Gastrocnemius medialis (tissue), 4 donors: ENCODE measurements at places on chromosomes 5 and 9.

- DNase-seq, result no peak
These were observed 120.5 kb downstream of the FBXL7 start for GRCh38 chr5:15620501-15620900.

GRCh38 chr5:634191-634590, 22.1 kb downstream of the CEP72 start:
- no peak for DNase-seq

DNA sequence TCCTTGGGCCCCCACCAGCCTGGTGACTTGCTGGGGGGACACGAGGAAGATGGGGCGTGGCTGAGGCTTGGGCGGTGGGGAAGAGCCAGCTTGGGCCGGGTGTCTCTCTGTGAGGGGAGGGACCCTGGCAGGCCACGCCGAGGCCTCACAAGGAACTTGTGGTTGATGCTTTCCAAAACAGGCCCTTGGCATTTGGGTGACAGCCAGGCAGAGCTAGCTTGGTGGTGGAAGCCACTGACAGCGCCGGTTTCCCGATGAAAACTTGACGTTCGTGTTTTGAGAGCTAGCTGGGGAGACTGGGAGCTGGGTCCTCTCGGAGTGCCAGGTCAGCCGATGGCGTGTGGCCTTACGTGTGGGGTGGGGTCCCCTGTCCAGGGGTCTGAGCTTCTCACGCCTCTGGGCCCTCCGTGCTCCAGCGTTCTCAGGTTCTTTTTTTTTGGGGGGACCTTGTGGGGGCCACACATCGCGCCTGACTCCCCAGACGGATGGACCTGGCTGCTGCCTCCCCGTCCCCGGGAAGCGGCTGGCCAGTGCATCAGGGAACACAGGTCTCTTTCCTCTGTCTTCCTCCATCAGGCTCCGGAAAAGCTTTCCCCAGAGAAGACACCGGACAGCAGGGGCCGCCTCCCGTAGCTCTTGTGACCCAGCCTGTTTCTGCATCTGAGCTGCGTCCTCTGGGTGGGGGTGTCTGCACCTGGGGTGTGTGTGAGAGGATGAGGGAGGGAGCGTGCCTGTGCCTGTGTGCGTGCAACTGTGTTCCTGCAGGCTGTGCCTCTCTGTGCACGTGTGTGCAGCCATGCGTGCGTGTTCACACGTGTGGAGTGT, 129.3 kb upstream of the LPCAT1 start:
- DNase-seq, result no peak

DNA sequence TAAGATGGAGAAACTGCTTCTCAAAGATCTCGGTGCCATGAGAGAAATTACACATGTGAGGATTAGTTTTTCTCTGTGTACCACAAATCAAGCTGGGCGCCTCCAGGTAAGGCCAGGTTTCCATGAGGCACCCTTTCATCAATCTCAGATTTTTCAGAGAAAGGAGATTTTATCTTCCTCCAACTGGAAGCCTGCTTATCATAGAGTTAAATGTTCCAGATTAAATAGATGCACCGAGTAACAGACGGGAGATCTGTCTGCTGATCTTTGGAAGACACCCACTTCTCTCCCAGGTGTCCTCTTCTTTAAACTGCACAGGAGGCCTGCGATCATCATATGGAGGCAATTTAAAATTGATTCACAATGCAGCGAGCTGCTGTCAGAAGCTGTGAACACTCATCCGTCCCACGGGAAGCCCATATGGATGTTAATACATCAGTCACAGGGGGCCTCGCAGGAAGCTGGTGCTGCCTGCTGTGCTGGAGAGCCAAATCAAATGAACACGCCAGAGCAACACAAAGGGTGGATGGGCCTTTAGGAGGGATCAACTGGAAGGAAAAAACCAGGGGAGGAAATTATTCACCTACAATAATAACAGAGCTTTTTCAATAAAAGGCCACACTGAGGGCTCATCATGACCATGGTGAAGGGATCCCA, 93.3 kb downstream of the TLE1 start:
- no peak for DNase-seq

GRCh38 chr5:199197-199949, 8.1 kb downstream of the LRRC14B start:
- DNase-seq, result no peak

DNA sequence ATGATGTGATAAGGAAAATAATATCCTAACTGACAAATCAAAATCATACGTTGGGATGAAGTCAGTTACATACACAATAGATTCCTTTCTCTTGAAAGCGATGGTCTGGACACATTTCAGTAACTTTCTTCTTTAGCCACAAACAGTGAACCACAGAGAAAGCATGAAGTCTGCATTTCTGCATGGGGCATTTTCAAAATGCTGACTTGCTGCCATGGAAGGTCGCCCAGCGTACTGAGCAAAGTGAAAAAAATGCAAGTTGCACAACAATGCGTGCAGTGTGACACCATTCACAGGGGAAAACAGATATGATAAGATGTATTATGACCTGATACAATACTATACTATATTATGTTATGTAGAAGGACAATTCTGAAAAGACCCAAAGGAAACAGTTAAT, 146.3 kb downstream of the SNX18 start:
- DNase-seq, result peak; percentile 34
